ENCODE measurements at places on chromosomes 1 and 21.

- no peak for DNase-seq
Observed at GRCh38 chr1:65050735-65051134, 84.4 kb upstream of the JAK1 start.

GRCh38 chr1:22530715-22531114 is 32.6 kb upstream of the EPHA8 start:
- no peak for DNase-seq

DNA sequence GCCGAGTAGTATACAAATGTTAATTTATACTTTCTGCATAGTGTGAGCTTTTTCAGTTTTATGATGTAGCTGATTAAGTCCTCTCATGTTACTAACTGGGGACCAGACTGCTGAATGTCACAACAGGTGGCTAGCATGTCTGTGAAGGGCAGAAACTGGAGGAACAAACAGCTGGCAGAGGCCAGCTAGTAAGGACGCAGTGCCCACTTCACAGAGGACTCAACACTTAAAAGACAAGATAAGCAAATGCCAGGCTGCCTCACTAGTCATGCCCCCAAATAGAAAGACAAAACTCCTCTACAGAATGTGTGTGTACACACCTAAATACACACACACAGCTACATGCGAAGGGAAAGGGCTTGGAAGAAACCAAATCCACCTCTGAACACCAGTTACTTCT is 73.8 kb upstream of the ZNF678 start:
- DNase-seq: no peak

DNA sequence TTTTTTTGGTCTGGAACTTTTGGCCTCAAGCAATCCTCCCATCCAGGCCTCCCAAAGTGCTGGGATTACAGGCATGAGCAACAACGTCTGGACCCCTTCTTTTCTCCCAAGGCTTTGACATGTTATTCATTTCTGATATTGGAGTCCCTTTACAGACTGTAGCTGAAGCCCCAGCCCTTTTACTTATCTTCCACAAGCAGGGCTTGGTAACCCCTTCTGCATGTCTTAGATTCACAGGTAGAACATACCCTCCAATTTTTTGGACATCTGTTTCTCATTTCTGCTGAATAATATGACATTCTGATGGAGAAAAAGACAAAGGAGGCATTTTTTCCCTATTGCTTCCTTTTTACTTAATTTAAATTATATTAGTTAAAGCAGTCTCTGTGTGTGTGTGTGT is 39.2 kb upstream of the RGS21 start:
- DNase-seq: no peak

GRCh38 chr1:101444381-101444780 is 207.6 kb downstream of the S1PR1 start:
- no peak for DNase-seq

GRCh38 chr1:73604211-73604610 is 593.8 kb downstream of the LRRIQ3 start:
- no peak for DNase-seq

GRCh38 chr1:26391450-26391849 is 18.9 kb upstream of the ZNF683 start:
- no peak for DNase-seq

- DNase-seq: no peak
Observed at GRCh38 chr1:53516181-53516580, 57.0 kb downstream of the DMRTB1 start.

DNA sequence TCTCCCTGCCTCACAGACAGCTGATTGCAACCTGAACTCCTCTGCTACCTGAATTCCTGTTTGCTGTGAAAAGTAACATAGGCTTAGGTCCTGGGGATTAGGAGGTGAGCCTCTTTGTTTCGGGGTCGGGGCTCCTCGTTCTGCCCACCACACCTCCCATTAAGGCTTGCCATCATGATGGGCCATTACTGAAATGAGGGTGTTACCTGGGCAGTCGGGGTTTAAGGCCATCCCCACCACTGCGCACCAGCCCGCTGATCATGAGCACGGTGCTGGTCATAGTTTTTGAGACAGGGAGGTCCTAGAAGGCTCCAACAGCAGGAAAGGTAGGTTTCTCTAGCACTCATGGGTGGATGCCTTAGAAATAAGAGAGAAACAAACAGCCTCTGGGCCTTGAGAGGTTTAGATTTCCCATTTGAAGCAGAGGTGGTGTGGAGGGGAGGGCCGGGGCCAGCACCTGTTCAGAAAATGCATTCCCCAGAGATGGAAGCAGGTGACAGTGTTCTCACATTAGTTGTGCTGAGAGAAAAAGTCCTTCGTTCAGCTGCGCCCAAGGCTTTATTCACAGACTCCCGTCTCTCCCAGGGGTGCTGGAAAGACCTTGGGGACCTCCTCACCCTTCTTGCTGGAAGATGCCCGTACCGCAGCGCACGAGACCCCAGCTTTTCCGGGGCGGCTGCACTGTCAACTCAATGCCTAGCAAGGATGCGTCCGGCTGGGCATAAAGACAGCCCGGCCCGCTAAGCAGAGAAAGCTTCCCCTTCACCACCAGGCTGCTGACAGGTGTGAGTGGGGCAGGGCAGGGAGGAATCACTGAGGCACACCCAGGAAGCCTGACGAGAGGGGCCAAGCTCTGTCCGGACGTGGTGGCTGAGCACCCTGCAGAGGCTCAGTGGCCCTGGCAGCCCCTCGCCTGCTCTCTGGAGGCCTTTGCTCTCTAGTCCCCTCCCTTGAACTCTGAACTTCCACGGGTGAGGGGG is 125.5 kb downstream of the PGBD5 start:
- DNase-seq: no peak

- DNase-seq: no peak
Observed at GRCh38 chr1:171344473-171344820, 30.5 kb downstream of the FMO4 start.

DNA sequence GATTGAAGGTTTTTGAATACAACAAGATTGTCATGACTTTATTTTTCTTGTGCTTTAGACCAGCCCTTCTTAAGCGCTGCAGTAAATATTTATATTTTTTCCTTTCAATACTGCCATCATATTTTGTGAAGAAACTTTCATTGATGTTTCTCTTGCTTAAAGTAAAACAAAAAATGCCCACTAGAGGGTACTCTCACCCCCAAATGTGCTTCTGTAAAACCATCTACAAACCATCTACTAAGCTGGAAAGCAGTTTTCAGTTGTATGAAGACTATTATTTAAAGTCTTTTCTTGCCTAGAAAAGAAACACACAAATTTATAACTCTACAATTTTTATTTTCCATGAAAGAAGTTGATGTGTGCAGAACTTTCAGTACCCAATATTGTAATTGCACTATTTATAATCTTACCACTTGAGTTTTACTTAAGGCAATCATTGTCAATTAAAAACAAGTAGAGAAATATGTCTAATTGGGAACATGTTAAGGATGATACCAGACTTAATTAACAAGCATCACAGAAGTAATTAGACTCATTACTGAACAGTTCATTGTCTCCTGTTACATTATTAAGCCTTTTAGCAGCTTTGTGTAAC is 10.7 kb downstream of the LEPR start:
- DNase-seq: no peak

- no peak for DNase-seq
Observed at GRCh38 chr1:13543451-13544220, 29.8 kb upstream of the LRRC38 start.

DNA sequence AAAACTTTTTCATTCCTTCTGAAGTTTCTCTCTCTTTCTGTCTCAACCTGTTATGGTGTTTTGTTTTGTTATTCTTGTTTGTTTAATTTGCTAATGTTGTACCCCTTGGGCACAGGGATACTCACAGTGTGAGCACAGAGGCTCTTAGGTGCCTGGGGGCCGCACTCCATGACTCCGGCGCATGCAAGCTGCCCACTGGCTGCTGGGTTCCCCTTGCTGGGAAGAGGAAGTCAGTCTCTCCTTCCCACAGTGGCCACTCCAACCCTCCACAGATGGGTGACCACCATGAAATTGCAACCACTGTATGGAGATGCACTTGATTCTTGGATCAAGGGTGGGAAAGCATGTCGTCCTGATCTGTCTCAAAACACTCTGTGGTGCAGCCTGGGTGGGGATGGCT is 4.6 kb upstream of the CD1A start:
- no peak for DNase-seq

DNA sequence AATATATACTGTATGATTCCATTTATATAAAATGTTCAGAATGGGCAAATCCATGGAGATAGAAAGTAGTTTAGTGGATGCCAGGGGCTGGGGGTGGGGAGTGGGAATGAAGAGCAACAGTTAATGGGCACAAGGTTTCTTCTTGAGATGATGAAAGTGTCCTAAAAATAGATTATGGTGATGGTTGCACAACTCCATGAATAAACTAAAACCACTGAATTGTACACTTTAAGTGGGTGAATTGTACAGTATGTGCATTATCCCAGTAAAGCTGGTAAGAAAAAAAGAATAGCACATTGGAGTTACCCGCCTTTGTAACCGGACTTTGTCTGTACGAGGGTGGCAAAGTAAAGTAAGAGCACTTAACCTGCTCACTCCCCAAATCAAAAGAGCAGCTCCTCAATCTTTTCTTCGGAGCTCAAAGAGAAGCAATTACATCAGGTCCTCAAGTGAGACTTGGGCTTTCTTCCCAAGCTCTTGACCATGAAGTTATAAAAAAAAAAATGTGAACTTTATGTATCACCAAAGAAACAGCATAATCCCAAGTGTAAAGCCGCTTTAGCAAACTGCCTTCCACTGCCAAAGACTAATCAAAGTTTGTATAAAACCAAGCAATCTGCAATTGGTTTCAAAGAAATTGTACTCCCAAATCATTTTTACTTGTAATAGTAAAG is 32.1 kb downstream of the ALDH9A1 start:
- no peak for DNase-seq

DNA sequence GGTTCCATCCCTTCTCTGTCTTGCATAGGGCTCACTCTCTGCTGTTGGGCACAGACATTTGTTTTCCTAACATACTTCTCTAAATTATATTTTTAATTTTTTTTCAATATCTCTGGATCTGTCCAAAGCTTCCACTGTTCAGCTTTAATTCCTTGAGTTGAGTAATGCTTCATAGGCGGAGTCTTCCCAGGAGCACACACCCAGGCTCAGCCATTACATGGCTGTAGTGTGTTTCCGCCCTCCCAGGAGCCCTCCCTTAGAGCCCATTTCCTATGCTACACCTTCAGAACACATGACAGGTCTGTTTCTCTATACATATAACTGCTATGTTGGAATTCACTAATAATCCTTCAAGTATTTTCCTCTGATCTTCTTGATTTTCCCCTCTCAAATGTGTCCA is 297.4 kb downstream of the PBX1 start:
- no peak for DNase-seq

- no peak for DNase-seq
Observed at GRCh38 chr1:202123336-202123813, 658 bp downstream of the GPR37L1 start.

GRCh38 chr21:44297525-44298290 is 2.1 kb upstream of the PFKL start:
- DNase-seq: peak; percentile 80

DNA sequence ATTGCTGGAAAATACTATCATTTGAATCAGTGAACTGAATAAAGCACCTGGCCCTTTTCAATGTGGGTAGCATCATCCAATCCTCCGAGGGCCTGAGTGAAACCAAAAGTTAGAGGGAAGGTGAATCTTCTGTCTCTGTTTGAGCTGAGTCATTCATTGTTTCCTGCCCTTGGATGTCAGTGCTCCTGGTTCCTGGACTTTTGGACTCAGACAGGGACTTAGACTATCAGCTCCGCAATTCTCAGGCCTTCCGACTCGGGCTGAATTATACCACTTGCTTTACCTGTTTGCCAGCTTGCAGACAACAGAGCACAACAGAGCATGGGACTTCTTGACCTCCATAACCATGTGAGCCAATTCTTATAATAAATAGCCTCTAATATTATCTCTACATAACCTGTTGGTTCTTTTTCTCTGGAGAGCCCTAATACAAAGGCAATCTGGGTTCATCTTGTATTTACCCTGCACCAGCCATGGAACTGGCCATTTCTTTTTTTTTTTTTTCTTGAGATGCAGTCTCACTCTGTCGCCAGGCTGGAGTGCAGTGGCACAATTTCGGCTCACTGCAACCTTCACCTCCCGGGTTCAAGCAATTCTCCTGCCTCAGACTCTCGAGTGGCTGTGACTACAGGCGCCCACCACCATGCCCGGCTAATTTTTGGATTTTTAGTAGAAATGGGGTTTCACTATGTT is 19.2 kb upstream of the VASH2 start:
- no peak for DNase-seq

- DNase-seq: no peak
Observed at GRCh38 chr1:63799307-63799706, 25.5 kb downstream of the ROR1 start.

DNA sequence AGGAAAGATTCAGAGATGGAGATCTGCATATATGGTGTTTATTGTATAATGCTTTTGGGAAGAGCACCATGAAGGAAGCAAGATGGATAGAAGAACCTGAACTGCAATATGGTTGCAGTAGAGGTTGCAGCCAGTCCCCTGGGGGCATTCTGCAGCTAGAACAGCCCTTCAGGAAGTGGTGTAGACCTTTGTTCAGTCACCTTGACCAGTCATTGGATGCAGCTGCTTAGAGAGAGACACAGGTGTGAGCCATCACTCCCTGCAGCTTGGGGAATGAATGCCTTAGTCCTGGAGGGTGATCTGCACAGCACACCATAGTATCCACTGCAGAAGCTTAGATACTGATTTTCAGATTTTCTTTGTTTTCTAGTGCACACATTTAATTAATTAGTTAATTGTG is 42.3 kb downstream of the NEK7 start:
- DNase-seq: no peak

DNA sequence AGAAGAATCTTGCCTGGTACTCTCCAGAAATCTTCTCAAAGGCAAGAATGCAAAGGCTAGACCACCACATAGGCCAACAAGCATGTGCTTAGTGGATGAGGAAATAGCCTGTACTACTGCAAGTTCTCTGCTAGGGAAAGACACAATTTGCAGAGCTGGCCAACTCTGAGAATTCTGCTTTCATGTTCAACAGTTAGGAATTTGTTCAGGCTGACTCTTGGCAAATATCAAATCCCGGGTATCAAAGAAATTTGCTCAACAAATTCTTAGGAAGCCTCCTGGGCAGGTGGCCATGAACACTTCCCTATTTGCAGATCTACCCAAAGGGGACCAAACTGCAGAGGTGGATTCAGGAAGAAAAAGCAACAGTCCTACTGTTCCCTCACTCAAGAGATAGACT is 15.0 kb upstream of the H3-3A start:
- DNase-seq: no peak

- DNase-seq: no peak
Observed at GRCh38 chr1:237032029-237032428, 10.0 kb upstream of the RYR2 start.

- DNase-seq: peak; percentile 66
Observed at GRCh38 chr1:41739061-41739955, 179.4 kb downstream of the HIVEP3 start.

- no peak for DNase-seq
Observed at GRCh38 chr1:160403244-160403643, 2.9 kb downstream of the VANGL2 start.

- DNase-seq: no peak
Observed at GRCh38 chr1:227356620-227357146, 38.4 kb upstream of the CDC42BPA start.

DNA sequence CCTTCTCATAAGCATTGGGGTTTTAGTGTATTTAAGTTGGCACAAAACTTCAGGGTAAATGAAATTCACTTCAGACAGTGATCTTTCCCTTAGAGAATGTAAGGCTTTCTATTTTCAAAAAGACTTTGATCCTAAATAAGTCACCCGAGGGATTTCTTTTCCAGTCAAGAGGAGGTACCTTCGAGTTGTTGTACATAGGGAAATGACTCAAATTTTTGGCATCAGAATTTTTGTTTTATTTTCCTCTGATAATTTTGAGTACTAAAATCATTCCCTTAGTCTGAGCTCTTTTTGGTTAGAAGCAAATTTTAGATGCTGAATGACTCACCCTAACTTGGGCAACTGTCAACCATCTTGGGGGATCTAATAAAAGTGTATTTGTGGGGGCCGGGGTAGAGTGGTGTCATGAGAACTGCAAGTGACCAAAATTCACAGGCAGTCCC is 193.9 kb downstream of the DHRS3 start:
- no peak for DNase-seq

All from activated naive CD8-positive, alpha-beta T cell treated with anti-CD3 and anti-CD28 coated beads, Interleukin-2, amount 10 ng/mL, durations not matched to agents 7 days and 5 days (primary cell).